Left ventricle myocardium superior (tissue), 1 donor: ENCODE measurements at places on chromosomes 4 and X.
A peak's percentile ranks its signal among the peaks of the same experiment; 100 is the strongest.

DNA sequence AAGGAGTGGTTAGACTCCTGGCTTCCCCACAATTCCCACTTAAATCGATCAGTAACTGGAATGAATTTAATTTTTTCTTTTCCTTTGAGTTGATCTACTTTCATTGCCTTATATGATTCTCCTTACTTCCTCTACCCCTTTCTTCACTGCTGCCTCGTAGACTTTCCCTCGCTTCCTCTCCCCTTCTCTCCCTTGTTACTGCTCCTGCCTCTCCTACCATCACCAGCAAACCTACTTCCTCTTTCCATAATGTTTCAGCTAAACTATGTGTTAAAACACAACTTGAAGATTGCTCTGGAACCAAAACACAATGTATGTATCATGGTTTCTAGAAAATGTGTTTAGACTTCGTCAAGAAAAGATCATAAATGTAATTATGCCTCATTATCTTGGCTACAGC lies 132.0 kb upstream of the TET2 start:
- no peak for DNase-seq

DNA sequence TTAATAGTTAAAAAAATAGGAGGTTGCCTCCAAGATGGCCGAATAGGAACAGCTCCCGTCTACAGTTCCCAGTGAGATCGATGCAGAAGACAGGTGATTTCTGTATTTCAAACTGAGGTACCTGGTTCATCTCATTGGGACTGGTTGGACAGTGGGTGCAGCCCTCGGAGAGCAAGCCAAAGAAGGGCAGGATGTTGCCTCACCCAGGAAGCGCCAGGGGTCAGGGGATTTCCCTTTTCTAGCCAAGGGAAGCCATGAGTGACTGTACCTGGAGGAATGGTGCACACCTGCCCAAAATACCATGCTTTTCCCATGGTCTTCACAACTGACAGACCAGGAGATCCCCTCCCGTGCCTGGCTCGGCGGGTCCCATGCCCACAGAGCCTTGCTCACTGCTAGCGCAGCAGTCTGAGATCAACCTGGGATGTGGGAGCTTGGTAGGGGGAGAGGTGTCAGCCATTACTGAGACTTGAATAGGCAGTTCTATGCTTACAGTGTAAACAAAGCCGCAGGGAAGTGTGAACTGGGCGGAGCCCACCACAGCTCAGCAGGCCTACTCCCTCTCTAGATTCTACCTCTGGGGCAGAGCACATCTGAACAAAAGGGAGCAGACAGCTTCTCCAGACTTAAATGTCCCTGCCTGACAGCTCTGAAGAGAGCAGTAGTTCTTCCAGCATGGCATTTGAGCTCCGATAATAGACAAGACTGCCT lies 47.5 kb downstream of the PPA2 start:
- no peak for DNase-seq

DNA sequence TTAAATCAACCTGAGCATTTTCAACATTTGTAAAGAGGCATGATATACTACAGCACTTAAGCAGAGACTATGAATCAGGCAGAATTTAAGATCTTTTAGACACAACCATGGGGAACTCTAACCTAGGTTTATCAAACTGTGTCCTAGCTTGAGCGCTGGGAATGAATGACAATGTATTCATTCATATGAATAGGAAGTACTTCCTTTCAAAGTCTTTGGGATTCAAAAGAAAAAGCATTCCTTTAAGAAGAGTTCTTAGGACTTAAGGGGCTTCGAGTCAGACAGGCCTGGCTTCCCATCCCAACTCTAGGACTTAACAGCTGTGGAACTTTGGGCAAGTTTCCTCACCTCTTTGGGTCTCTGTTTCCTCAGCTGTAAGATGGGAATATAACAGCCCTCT lies 104.6 kb downstream of the ANAPC4 start:
- no peak for DNase-seq

DNA sequence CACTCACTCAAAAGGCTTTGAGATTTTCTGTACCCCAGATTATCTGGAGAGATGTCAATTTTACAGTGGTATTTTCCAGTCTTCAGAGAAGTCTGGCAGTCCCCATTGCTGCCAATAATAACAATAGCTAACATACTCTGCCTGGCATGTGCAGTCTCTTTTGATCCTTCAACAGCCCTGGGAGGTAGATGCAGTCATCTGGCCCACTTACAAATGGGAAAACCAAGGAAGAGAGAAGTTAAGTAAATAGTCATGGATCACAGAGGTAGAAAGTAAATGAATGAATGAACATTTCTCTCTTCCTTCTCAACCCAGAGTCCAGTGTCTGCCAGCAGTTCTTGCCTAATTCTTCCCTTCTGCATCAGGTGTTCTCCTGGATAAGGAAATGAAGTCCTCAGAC lies 113.0 kb upstream of the EDNRA start:
- DNase-seq = no peak

DNA sequence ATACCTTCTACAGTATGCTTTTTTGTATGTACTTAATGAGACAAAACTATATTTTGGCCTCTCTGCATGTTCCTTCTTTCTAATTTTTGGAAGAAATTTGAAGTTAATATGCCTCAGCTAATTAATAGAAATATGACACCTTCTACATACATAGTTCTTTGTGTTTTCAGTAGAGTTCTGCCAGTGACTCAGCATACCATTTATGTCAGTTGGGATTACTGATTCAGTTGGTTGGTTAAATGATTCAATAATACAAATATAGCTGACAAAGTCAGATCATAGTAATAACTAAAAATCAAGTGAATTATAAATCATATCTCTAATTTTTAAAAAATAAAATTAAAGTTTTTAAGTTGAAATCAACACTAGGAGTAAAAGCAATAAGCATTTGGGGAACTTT lies 16.8 kb downstream of the BTC start:
- DNase-seq = no peak

GRCh38 chrX:124938715-124939114 lies 381.0 kb upstream of the TEX13C start:
- DNase-seq = no peak

DNA sequence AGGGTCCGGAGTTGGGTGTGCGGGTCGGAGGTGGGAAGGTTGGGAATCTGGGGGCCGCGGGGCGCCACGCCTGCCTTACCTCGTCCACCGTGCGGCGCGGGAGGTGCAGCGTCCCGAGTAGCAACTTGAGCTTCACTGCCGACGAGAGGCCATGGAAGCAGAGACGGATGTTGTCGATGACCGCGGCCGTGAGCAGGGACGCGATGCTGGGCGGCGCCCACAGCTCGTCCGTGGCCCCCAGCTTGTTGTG lies 178 bp downstream of the NELFA start:
- DNase-seq = no peak

DNA sequence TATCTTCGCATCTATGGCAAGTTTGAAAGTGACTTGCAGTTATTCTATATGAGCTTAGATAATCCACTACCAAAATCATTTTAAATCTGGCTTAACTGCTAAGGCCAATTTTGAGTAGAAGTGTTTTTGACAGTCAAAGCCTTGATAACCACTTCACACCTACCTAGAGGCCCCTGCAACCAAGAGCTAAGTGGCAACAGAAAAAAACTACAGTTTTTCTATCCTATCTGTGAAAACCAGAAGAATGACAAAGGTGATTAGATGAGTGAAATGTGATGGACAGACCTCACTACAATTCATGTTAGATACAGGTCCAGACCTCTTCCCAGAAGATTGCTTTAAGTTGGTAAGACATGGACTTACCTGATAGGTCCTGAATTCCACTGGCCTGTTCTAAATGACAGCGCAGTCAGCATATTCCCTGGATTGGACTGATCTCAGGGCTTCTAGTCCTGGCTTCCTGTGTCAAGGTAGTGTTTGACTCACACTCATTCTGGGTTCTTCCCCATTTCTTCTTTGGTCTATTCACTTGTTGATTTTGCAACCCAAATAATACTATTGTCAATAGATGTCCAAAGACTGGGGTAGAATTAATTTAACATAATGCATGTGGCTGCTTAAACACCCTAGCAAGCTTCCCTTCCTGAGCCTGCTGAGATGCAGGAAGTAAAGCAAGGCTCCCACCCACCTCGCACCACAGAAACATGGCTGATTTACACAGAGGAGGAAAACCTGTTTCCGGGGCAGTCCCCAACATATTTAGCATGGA lies 65.1 kb downstream of the PPP3CA start:
- DNase-seq = no peak

DNA sequence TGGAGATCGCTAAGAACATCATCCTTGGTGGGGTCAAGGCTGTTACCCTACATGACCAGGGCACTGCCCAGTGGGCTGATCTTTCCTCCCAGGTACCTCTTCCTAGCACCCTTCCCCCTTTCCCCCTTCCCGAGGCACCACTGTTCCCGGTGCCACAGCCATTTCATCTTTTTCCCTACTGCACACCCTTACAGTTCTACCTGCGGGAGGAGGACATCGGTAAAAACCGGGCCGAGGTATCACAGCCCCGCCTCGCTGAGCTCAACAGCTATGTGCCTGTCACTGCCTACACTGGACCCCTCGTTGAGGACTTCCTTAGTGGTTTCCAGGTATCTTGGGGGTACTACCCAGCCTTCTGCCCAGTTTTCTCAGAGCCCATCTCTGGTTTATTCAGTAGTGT lies 5.7 kb downstream of the UBA1 start:
- DNase-seq = no peak

GRCh38 chrX:134684956-134685355 lies 26.7 kb upstream of the PLAC1 start:
- DNase-seq = no peak

GRCh38 chr4:182560358-182560757 lies 317.2 kb downstream of the TENM3 start:
- DNase-seq = no peak

GRCh38 chr4:102268355-102268754 lies 76.9 kb downstream of the SLC39A8 start:
- no peak for DNase-seq

GRCh38 chr4:144531841-144532240 lies 114.1 kb upstream of the HHIP start:
- no peak for DNase-seq

DNA sequence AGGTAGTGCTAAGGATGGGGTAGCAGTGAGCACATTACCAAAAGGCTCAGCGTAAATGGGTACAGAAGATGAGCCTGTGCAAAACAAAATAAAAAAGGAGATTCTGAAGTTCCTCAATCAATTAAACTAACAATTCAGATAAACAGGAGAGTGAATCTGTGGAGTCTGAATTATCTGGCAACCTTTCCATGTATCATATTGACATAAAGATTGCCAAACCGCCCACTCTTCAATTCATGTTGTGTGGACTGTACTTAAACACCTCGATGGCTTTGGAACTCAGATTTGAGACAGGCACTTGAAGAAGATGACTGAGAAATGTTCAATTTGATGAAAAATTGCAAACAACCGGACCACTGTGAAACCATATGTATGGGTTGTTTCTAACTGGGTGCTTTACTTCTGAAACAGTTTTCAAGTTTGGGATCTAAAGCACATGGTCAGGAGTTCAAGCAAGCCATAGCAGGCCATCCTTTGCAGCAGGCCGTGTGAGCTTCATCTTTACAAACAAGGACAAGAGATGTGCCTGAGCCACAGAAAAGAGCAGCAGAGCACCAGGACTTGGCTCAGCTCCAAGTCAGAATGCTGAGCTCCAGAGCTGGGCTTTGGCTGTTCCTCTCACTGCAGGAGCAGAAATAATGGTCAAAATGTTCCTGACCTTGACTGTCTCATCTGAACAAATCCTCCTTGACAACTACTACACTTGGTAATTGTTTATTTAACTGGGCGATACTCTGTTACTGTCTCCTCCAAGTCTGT lies 108.1 kb downstream of the MGST2 start:
- no peak for DNase-seq

GRCh38 chr4:48538358-48538757 lies 48.3 kb downstream of the ZAR1 start:
- DNase-seq = no peak

- DNase-seq = no peak
Measured at GRCh38 chr4:94208918-94209317, 1.3 kb downstream of the SMARCAD1 start.

DNA sequence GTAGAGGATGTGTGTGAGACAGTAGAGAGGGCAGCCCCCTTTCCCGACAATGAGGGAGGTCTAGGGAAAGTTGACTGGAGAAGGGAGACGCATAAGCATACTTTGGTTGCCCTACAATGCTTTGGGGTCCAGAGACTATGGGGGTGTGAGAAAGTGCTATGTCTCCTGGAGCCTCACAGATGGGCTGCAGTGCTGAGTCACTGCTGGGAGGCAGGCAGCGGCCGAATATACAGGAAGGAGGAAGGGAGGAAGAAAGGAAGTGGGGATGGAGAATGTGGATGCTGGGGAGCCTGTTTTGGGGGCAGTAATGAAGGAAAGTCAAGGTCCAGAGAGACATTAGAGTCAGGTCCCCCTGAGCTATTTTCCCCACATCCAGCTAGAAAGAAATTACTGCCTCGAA lies 12.7 kb downstream of the DRP2 start:
- no peak for DNase-seq

DNA sequence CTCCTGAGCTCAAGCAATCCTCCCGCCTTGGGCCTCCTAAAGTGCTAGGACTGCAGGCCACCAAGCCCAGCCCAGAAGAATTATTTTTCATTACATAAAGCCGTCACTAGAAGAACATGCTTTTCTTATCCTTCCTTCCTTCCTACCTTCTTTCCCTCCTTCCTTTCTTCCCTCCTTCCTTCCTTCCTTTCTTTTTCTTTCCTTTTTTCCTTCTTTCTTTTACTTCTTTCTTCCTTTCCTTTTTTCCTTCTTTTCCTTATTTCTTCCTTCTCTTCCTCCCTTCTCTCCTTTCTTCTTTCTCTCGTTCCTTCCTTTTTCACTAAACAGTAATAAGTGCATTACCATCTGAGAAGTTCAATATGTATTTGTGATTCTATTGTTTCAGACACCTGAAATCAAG lies 121.4 kb downstream of the ATP10D start:
- no peak for DNase-seq

- no peak for DNase-seq
Measured at GRCh38 chr4:8547108-8547911, 32.9 kb upstream of the GPR78 start.

- no peak for DNase-seq
Measured at GRCh38 chr4:127523369-127523768, 109.4 kb upstream of the INTU start.

- no peak for DNase-seq
Measured at GRCh38 chrX:98501426-98501825, 1617.7 kb downstream of the RPA4 start.

GRCh38 chr4:113884655-113885054 lies 94.8 kb downstream of the ARSJ start:
- no peak for DNase-seq

DNA sequence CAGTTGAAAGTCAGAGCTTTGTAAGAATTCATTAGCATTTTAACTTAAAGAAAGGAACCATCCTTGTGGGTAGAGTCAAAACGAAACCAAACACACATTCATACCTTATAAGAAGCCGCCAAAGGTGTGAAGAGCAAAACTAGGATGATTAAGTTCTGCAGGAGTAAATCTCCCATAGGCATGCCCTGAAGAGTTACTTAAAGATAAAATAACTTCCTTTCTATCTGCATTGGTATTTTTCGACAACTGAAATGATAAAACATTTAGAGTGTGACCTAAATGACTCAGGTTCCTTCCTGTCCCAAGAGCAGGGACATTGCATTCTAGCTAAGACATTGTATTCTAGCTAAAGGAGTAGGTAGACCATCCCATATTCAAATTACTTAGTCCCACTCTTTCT lies 75.3 kb downstream of the BCOR start:
- DNase-seq = no peak

GRCh38 chr4:54746218-54746617 lies 88.5 kb downstream of the KIT start:
- no peak for DNase-seq

GRCh38 chrX:154374313-154375155 lies at the start of gene FLNA:
TSS of gene FLNA (minus strand) at chrX:154374634. CDS start at chrX:154371245, 3,389 bp downstream.
- DNase-seq = peak; percentile 71
